Smooth muscle cell of the brain vasculature (primary cell): ENCODE measurements at places on chromosomes 2 and 18.

DNA sequence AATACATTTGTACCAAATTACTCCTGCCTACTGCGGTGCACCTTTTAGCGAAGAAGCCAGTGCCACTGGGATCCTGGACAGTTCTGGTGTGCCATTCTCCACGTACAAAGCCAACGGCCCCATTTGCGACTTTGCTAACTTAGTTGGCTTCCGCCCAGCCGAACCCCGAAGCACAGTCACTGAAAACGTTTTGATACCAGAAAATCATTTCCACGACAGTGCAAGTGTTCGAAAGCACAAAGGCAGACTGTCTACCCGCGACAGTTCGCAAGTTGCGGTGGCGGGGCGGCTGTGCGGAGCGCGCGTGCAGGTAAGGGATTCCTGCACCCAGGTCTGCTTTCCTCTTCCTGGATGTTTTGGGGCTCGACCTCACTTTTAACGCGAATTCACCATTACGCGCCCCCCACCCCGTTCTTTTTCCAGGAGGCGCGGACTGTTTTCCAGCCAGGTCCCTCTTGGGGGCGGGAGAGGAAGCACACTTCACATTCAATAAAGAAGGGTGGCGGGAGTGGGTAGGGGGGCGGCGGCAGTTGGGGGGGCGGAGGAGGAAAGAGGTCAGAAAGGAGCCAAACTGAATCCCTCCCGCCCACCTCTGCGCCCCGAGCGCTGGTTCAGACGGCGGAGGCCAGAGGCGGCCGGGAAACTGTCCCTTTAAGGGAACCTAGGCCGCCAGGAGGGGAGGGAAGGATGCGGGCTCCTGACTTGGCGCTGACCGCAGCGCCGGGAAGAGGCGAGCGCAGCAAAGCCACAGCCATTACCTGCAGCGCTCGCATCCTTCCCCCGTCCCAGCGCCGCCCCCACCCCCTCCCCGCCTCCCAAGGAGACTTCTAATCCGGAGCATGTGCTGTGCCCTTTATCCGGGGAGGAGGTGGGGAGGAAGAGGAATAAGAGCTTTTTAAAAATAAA lies 107.4 kb upstream of the KCTD1 start:
- DNase-seq = no peak

DNA sequence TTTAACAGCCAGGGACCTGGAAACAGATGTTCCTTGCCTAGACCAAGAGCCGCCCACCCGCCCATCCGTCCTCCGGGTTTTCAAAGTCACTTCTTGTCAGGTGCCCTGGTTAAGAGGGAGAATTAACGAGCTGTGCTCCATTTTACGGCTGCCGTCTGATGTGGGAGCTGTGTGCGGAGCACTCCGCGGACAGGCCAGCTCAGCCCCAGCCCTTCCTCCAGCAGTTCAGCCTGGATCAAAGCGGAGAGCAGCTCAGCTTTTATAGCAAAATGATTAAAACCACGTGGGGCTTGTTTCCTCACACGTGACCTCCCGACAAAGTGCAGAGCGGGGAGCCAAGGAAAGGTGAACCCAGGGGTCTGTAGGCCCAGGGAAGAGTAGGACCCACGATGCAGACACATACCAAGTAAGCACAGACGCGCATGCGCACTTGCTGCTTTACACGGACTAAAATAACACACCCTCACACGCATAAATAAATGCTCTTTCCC lies 46.1 kb upstream of the PKDCC start:
- no peak for DNase-seq

DNA sequence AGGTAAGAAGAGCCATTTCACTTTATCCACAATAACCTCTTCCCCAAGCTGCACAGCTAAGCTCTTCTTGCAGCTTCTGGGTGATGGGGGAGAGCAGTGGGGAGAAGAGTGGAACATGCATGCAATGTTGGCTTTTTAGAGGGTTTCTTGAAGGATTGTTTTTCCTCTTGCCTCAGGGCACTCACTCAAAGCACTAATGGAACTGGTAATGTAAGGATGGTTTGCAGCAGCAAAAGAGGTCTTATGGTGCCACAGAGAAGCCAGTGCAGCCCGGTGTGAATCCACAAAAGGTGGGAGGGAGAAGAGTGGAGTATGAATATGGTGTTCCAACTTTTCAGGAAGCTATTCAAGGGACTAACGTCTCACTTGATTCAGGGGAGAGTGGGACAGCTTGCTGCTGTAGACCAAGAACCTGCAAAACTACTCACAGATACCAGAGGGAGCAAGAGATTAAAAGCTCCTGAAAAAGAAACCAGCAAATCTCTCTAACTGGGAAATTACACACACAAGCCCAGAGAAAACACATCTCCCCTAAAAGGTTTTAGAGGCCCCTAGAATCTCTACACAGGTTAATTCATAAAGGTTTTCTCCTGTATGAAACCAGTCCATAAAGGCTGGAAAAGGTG lies 116.4 kb downstream of the CHN1 start:
- DNase-seq = no peak

DNA sequence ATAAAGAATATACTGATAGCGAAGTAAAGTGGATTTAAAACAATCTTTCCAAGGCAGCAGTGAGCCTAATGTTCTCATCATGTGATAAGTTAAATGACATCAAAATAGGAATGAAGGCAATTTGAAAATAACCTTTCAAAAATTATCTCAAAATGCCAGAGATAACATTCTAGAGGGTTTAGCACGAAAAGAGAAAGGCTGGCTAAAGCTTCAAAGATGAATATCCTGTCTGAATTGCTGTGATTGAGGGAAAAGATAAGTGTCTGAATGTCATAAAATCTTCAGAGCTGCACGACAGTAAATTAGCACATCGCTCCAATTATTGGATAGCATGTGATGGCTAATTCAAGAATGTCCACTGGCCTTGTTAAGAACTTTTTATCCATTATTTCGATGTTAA lies 159.3 kb downstream of the PID1 start:
- no peak for DNase-seq

DNA sequence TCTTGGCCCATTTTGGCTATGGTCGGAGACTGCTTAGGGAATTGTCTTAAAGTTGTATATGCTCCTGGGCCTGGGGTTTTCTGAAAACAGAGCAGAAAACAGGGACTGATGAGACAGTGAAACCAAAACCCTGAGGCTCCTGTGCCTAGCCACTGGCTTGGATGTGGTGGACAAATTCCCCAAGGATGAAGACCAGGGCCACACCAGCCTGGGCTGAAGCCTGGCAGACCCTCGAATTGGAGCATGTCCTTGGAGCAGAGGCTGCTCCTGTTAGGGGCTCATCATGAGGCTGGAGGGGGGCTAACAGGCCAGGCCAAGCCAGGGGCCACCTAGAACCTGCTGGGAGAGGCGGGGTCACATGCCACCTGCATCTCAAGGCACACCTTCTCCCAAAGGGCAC lies 68.1 kb downstream of the STPG4 start:
- no peak for DNase-seq

DNA sequence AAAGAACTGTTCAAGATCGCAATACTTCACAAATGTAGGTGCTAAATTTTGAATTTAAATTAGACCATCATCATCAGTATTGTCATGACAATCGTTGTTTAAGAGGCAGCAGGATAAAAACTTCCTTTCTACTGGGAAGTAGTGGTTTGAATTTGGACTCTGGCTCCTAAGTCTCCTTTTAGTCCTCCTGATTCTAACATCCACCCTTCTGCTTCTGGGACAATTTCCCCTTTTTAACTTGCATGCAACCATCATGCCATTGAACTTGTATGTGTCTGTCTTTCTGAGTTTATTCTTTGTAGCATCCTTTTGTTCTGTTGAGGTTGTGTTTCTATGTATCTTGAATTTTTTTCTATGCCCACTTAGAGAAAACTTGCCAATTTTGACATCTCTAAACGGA lies 249.7 kb downstream of the PTGR3 start:
- DNase-seq = no peak

GRCh38 chr2:79801082-79801481 lies 288.2 kb downstream of the CTNNA2 start:
- DNase-seq = no peak

DNA sequence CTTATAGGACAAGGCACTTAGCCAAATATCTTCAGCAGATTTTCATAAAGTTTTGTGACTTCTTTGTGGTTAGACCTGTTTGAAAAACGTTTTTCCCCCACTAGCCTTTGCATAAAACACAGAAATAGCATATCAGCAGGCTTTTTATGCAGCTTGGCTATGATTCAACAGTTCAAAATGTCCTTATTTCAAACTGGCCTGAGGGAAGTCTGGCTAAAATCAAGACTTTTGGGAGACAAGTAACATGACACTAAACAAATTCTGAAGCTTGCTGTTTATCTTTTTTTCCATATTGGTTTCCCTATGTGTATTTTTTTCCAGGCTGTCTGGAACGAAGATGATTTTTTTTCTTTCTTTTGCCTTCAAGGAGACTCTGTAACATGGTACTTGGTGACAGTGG lies 95.1 kb upstream of the L3MBTL4 start:
- peak; percentile 18 for DNase-seq

DNA sequence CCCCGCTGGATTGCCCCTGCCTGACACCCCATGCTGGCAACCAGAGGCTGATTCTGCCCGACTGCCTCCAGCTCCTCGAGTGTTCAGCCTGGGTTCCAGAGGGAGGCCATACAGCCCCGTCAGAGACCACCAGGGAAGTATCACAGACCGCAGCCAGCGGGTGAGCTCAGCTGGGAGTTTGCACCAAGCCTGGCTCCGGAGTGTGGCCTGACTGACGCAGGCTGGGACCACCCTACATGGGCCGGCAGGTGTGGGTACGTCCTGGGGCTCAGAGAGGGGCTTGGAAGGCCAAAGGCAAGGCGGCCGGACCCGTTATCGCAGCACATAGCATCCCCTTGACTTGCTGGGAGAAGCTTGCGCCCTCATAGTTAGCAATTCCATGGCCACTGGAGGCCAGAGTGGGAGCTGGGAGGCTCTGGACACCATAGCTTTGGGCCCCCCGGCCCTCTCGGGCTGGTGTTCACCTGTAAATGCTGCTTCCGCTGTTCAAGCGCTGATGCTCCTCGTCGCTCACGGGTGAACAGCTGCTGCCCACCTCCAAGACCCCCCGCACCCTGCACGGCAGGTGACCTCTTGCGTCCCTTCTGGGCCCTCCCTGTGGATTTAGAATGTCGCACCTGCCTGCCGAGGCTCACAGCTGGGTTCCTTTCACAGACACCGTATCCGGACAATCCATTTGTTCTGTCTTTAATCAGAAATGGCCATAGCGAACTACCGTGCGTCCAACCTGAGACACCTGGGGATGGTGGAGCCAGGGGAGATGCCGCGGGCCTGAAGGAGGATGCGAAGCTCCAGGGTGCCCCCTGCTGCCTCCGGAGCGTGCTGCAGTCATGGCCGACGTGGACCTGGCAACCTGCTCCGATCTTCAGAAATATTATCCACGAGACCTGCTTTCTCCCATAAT lies 31.2 kb upstream of the SLC66A3 start:
- no peak for DNase-seq

DNA sequence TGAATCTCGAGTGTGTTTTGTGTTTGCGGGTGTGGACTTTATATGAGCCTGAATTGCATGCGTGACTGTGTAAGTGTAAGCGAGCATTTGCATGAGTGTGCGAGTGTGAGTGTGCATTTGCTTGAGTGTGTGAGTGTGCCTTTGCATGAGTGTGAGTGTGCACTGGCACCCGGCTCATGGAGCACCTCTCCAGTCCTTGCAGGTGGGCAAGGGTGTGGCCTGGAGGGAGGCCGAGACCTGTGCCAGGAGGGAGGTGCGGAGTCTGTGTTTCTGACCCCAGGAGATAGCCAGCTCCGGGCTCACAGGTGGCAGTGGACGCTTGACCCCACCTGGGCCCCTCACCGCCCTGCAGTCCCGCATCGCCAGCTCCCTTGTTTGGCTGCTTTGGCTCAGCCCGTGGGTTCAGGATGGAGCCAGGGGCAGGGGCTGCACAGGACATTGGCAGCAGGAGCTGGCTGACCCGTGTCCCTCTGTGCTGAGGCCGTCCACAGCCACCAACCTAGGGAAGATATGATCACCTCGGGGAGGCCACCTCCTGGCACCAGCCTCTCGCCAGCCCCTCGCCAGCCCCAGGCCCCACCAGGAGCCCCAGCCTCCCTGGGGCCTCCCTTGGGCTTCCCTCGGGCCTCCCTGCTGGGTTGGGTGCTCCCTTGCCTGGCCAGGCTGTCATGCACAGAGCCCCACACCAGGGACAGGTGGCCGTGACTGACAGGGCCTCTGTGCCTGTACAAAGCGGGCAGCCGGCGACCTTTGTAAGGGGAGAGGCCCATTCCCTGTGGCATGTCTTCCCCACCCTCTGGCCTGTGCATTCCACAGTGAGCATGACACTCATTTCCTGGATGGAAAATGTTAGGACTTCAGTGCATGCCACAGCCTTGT lies 81.6 kb downstream of the PTGR3 start:
- DNase-seq = no peak
